ENCODE measurements at places on chromosomes 3 and 15.

GRCh38 chr15:84761607-84762131 is 13.3 kb downstream of the ZNF592 start:
- DNase-seq: peak; percentile 44

GRCh38 chr3:127735767-127736693 is 63.3 kb downstream of the ABTB1 start:
- DNase-seq: peak; percentile 55

DNA sequence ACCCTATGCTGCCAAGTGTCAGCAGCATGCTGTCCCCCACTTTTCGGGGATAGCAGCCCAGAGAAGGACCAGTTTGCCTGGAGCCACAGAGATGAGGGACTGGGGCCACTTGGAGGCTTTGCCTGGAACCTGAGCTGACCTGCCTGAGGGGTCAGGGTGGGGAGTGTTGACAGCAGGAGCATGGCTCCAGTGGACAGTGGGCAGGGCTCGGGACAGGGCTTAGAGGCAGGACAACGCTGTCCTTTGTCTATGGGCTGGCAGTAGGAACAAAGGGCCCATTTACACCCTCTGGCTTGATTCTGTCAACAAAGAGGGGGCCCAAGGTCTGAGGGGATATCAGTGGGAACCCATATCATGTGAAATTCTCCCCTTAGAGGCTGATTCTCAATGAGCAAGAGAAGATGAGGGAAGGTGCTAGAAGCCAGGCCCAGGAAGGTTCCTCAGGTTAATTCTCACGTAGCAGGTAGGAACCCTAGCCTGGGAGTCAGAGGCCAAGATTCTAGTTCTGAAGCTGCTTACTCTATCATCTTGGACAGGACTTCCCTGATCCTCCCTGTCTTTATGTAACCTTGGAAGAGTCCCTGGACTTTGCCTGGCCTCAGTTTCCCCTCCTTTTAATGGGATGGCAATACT is 29.7 kb upstream of the HHATL start:
- no peak for DNase-seq

GRCh38 chr3:145776782-145777408 is 384.1 kb downstream of the PLOD2 start:
- DNase-seq: peak; percentile 58

DNA sequence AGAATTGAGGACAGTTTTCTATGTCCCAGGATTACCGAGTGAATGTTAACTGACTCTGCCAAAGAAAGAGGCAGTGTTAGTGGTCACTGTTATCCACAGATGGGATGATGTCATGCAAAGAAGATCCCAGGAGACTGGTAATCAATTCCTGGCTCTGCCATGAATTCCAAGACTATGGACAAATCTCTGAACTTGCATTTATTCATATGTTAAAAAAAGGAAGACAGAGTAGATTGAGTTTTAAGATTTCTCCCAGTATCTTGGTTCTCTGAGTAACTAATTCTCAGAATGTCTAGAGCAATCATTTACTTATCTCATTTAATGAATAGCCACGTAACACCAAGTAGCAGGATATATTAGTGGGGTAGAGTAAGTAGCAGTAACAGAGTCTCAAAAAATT is 11.5 kb upstream of the MAP3K13 start:
- no peak for DNase-seq

DNA sequence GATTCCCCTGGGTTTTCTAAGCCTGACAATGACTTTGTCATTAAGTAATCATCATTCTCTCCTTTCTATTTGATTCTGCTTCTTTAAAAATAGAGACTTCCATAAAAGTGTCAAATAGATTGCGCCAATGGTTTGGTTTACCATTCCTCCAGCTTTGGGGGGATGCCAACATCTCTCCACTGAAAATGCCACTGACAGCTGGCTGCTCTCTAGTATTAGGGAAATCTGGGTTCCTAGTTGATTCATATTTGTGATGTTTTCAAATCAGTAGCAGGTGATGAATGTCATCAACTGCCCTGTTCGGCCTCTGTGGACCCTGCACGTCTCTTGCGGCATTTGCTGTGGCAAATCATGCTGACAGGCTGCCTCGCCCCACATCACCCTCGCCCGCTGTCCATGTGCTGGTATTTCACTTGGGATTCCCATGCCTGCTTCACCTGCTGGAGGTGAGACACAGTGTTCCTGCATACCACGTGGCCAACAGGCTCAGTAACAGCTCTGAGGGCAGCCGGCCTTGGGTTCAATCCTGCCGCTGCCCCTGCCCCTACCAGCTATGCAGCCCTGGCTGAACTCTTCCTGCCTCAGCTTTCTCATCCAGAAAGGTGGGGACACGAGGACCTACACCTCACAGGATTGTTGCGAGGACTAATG is 28.1 kb downstream of the ZXDC start:
- no peak for DNase-seq

- DNase-seq: no peak
Observed at GRCh38 chr15:42165106-42165505, 8.7 kb upstream of the PLA2G4F start.

DNA sequence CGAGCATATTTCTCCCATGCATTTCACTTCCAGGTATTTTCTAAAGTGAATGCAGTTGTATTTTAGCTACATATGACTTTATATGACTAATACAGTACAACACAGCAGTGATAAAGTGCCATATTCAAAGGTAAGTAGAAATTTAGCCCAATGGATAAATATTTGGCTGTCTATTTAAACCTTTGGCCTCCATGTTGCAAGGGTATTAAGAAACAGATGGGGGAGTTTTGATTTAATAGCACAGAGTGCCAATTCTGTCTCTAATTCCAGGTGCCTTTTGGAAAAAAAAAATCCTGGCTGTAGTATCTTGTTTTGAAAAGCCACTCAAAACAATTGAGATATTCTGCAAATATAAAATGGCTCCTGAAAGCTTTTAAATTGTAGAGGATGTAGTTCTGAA is 44.9 kb upstream of the SGO1 start:
- DNase-seq: no peak
